ENCODE measurements at places on chromosomes 7 and 10. TPM values are rescaled to one million over a fixed set of nuclear protein-coding genes. Genes with fewer than 3 reads are reported as not detected.

DNA sequence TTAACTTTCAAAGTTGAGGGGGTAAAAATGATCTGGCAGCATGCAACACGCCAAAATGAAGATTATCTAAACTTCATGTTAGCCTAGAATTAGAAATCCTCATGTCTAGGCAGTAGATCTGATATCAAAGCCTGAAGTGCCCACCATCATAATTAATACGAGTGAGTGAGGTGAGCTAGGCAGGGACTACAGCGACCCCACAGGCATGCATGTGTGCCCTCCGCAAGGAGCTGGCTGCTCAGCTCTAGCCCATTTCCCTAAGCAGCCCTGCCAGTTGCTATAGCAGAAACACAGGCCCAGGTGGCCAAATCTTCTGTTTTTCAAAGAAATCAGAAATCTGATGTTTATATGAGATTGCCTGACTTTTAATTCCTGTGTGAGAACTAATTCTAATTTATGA is 93.1 kb upstream of the IFRD1 start:
- ATAC-seq, result no peak

- no peak for ATAC-seq
These were observed 144.6 kb upstream of the COL1A2 start for GRCh38 chr7:94250124-94250523.

DNA sequence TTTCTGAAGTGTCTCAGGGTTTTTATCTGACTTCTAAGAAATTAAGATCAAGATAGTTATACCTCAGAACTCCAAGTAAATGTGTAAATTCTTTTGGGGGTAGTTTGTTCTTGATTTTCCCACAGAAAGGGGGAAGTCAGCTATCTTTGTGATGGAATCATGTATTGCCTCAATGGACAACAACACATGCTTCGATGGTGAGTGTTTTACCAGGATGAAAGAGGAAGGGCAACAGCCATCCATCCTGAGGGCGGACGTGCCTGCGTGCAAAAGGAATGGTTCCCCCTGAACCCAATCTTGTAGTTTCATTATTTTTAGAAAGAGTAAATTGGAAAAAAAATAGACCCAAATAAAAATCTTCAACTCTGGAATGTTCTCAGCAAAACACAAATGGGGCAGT is 67.2 kb upstream of the ZPBP start:
- no peak for ATAC-seq

DNA sequence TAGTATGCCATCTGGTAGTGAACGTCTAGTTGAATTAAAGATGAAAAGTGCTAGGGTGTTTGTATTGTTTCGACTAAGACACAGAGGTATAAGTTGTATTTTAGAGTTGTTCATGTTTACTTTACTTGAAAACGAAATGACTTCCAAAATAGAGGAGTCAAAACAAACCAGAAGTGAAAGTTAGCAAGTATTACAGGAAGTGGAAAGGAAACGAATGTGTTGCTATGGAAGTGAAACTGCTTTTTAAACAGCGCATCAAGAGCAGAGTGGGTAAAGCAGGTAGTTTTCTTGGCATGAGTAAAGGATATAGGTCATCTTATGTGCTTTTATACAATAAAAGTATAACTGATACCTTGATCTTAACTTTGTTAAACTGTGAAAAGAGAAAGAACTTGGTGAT is 20.0 kb upstream of the GALNTL5 start:
- no peak for ATAC-seq

The ITPRID1 gene
- total RNA-seq, result 0.09 TPM

The CFTR gene
- 4.8 TPM for total RNA-seq
